ENCODE measurements at places on chromosomes 7 and 10. TPM values are rescaled to one million over a fixed set of nuclear protein-coding genes. Genes with fewer than 3 reads are reported as not detected.

The SEMA3E gene
- 2.5 TPM for total RNA-seq

The SLC25A40 gene
- total RNA-seq, result 18.1 TPM

DNA sequence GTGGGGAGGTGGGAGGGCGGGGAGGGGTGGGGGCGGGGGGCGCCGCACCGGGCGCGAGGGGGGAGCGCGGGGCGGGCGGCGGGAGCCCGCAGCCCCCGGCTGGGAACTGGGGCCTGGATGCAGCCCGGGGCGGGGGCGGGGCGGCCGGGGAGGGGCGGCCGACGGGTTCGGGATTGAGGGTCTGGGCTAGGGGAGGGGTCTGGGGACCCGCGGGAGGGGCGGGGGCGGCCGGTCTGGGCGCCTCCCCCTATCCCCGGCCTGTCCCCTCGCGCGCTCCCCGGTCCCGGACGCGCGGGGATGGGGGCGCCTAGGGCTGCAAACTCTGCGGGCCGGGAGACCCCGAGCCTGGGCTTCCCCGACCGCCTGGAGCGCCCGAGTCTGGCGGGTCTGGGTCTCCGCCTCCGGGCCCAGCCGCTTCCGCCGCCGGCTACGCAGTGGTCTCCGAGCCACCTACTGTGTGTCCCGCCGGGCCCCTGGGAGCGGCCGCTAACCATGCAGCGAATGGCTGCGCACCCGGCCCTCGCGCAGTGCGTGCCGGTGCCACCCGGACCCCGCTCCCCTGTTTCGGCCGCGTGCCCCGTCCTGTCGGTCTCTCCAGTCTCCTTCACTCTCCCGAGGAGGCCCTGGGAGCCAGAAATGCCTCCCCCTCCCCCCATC, 375 bp upstream of the FGF8 start:
- no peaks in the 10 kb centered on the region for H3K36me3 ChIP-seq
- H3K4me1 ChIP-seq, result peaks cover 58% of the 10 kb centered on the region
- peak; percentile 38 for DNase-seq
- peak overlapping the region; percentile 81 for H3K4me3 ChIP-seq
- peaks cover 70% of the 10 kb centered on the region for H3K27me3 ChIP-seq

GRCh38 chr7:36904101-36904500, 179.8 kb upstream of the AOAH start:
- no peak for DNase-seq
- H3K27ac ChIP-seq, result no peak overlapping the region
- no peak overlapping the region for H3K4me3 ChIP-seq
- H3K4me1 ChIP-seq, result peaks cover 12% of the 10 kb centered on the region
- no peaks in the 10 kb centered on the region for H3K36me3 ChIP-seq

DNA sequence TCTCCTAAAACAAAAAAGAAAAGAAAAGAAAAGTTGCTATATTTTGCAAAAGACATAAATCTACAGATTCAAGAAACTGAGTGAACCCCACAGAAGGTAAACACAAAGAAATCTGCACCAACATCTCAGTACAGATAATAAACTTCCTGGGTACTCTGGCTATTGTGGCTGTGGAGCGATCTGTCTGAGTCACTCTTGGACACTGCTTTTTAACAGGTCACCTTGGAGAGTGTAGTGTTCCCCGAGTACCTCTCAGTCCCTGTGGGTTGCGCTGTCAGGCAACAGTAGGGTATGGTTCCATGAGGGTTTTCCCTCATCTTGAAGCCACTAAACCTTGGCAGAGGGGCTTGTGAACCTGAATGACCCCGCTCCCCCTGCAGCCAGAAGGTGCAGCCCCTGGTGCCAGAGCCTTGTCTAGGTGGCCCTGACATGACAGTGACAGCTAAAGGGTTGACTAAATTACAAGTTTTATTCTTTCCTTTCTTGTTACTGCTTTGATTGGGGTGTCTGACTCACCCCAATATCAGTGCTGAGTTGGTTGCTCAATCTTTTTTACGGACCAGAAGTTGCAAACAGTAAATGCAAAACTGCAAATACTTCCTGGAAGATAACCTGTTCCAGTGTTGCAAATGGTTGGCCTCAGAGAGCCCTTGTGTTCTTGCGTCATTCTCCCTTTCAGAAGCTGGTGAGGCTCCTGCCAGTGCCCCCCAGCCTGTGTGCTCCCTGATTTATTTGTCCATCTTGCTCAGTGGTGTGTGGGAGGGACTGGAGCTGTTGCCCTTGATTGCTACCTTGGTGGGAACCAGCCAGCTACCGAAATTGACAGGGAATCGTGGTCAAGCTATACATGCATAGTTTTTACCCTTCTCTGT, 30.6 kb downstream of the POR start:
- peak overlapping the region; percentile 52 for H3K27ac ChIP-seq
- H3K36me3 ChIP-seq, result peaks cover 6% of the 10 kb centered on the region
- DNase-seq, result no peak
- no peaks in the 10 kb centered on the region for H3K4me1 ChIP-seq
- H3K27me3 ChIP-seq, result no peaks in the 10 kb centered on the region

- H3K4me3 ChIP-seq, result no peak overlapping the region
- no peaks in the 10 kb centered on the region for H3K27me3 ChIP-seq
- peak overlapping the region; percentile 41 for H3K27ac ChIP-seq
- DNase-seq, result no peak
Observed at GRCh38 chr10:17181751-17182150, 19.7 kb downstream of the TRDMT1 start.

- no peak overlapping the region for H3K27ac ChIP-seq
- H3K4me3 ChIP-seq, result peak overlapping the region; percentile 69
- no peaks in the 10 kb centered on the region for H3K36me3 ChIP-seq
- H3K27me3 ChIP-seq, result peaks cover 96% of the 10 kb centered on the region
- H3K4me1 ChIP-seq, result peaks cover 12% of the 10 kb centered on the region
Observed at GRCh38 chr10:22344249-22344648, 1.0 kb upstream of the SPAG6 start.

- H3K27ac ChIP-seq, result no peak overlapping the region
- H3K4me3 ChIP-seq, result no peak overlapping the region
- H3K4me1 ChIP-seq, result peaks cover 33% of the 10 kb centered on the region
- no peaks in the 10 kb centered on the region for H3K36me3 ChIP-seq
- DNase-seq, result peak; percentile 87
Observed at GRCh38 chr10:49407552-49408137, 11.8 kb upstream of the DRGX start.

DNA sequence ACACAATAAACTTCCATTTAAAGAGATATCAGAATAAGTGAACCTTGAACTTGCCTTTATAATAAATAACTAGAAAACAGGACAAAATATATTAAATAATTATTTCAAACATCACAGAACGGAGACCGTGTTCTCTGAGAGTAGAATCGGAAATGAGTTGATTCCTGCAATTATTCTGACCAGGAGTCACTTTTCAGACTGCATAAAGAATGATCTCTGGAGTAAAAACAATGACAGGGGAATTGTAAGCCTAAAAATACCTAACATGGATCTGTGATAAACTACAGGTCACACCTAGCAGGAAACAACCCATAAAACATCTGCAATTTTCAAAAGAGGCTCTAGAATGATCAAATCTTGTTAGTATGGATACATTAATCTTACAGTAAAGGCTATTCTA, 577.5 kb upstream of the SORCS1 start:
- H3K4me3 ChIP-seq, result no peak overlapping the region
- H3K4me1 ChIP-seq, result no peaks in the 10 kb centered on the region
- no peaks in the 10 kb centered on the region for H3K27me3 ChIP-seq
- no peaks in the 10 kb centered on the region for H3K36me3 ChIP-seq

DNA sequence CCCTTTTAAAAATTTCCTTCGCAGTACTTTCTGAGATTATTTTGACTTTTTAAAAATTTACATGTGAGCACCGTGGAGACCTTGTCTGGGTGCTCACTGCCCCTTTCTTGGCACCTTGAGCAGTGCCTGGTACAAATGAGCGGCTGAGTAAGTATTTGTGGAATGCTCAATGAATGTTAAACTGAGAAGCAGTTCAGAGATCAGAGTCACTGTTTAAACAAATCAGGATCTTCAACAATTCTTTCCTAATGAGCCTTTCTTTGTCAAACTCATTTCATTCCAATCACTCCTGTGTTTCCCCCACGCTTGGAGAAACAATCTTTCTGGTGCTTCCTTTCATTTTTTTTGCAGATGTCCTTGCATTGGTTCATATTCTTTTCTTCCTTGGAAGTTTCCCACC, 611.3 kb upstream of the GALNT17 start:
- H3K4me1 ChIP-seq, result peaks cover 11% of the 10 kb centered on the region
- H3K36me3 ChIP-seq, result no peaks in the 10 kb centered on the region
- no peak overlapping the region for H3K4me3 ChIP-seq

All from WTC11 (cell line).